ENCODE measurements at places on chromosomes 13 and 19.

DNA sequence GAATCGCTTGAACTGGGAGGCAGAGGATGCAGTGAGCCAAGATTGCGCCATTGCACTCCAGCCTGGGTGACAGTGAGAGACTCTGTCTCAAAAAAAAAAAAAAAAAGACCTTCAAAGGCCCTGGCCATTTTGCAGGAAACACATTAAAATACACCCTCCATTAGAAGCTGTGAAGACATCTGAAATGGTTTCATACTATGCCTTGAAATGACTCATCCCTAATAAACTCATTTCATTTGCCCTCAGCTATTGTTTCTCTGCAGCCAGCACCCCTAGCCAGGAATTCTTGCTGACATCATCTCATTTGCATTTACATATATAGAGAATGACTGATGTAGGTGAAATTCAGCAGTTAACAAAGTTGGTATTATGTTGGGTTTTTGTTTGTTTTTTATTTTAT, 8.7 kb downstream of the EML2 start:
- DNase-seq: no peak

DNA sequence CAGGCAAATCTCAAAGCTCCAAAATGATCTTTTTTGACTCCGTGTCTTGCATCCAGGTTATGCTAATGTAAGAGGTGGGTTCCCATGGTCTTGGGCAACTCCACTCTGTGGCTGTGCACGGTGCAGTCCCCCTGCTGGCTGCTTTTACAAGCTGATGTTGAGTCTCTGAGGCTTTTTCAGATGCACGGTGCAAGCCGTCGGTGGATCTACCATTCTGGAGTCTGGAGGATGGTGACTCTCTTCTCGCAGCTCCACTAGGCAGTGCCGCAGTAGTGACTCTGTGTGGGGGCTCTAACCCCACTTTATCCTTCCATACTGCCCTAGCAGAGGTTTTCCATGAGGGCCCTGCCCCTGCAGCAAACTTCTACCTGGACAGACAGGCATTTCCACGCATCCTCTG, 266.8 kb upstream of the GPC6 start:
- no peak for DNase-seq

- no peak for DNase-seq
These were observed 6.7 kb upstream of the RCBTB2 start for GRCh38 chr13:48539550-48539949.

DNA sequence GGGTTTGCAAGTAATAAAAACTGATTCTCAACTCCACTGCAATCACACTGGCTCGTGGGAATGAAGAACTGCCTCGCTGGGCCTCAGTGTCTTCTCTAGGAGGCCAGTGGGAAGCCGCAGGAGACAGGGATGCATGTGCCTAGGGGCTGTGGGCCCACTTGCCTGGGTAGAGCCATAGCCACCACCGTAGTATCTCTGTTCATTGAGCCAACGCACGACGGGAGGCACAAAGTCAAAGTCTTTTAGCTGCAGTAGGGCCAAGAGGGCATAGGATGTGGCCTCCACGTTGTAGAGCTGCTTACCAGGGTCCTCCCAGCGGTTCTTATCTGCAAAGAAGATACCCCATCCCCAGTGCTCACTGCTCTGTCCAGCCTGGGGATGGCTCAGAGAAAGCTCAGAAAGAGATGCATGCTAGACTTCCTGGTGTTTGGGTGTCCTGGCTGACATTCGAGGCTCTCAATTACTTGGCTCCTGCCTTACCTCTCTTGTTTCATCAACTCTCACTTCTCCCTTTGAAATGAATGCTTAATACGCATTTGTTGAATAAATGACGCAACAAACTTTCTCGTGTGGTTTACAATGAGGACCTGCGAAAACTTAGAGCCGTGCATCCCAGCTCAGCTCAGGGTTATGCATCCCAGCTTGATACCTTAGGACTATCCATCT, 16.1 kb upstream of the TNFSF14 start:
- DNase-seq: no peak

DNA sequence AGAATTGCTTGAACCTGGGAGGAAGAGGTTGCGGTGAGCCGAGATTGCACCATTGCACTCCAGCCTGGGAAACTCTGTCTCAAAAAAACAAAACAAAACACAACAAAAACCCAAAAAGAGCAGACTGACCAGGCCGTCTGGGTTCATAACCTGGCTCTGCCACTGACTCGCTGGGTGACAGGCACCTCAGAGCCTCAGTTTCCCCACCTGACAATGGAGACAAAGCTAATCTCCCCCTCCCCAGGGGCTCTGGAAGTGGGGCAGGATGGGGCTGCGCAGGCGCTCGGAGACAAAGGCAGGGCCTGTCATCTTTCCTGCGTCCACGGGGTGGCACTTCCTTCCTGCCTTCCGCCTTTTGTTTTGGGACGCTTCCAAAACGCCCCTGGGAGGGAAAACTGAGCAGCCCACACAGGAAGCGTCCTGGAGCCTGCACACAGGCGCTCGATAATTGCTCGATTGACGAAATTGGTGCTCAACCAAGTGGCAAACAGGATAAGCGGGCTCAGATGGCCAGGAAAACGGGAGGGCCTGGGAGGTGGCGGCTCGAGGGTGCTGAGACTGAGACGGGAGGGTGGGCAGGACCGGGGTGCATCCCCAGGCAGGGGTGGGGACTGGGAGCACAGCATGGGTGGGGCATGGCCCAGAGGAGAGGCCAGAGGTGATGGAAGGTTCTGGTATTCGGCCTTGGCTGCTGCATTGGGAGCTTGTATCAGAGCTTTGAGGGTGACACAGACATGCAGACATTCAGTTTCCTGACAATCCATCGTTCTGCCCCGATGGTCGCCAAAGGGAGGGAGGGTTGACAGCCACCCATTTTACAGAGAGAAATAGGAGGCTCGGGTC, 17.8 kb downstream of the SPC24 start:
- DNase-seq: peak; percentile 38

GRCh38 chr13:98581971-98582702, 5.2 kb upstream of the STK24 start:
- no peak for DNase-seq
